ENCODE measurements at places on chromosomes 13 and 19. TPM values are rescaled to one million over a fixed set of nuclear protein-coding genes. Genes with fewer than 3 reads are reported as not detected.

Gene SCAF1
- 75.5 TPM for total RNA-seq

Gene IGFL3
- total RNA-seq = not detected

Gene MKNK2
- 179 TPM for total RNA-seq

Gene FFAR1
- total RNA-seq = not detected

Gene ZNF728
- total RNA-seq = 0.67 TPM

GRCh38 chr13:72599178-72599743, 128.2 kb downstream of the MZT1 start:
- DNase-seq = no peak
- no peaks in the 10 kb centered on the region for H3K36me3 ChIP-seq
- H3K27me3 ChIP-seq = no peaks in the 10 kb centered on the region
- H3K4me1 ChIP-seq = no peaks in the 10 kb centered on the region
- H3K4me3 ChIP-seq = no peak overlapping the region

GRCh38 chr13:93326234-93326811, 99.7 kb downstream of the GPC6 start:
- H3K27me3 ChIP-seq = no peaks in the 10 kb centered on the region
- H3K27ac ChIP-seq = no peak overlapping the region
- no peaks in the 10 kb centered on the region for H3K36me3 ChIP-seq
- H3K4me3 ChIP-seq = no peak overlapping the region

DNA sequence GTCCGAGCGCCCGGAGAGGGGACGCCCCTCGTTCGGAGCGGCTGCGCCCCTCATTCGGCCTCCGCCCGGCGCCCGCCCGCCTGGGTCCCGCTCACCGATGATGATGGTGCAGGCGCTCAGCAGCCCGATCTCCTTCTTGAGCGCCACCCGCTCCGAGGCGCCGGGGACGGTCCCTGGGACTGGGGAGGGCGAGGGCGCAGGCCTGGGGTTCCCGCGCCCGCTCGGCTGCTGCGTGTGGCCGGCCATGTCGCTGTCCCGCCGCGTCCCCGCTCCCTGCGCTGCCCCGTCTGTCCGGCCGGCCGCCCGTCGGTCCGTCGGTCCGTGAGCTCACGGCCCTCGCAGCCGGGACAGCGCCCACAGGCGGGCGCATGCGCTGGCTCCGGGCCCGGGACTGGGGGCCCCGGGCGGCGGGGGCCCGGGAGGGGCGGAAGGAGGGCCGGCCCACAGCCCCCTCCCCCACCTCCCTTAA, at the start of gene SLC7A10:
Gene SLC7A10 (minus strand): TSS at position 393 of the 469 bp plus-strand sequence. CDS start 147 bp downstream, at position 246.
- no peak within 1 kb of the TSS for H3K27ac ChIP-seq
- H3K27me3 ChIP-seq = peaks cover 15% of the 10 kb centered on the region
- no peak within 1 kb of the TSS for H3K4me3 ChIP-seq
- H3K36me3 ChIP-seq = no peaks in the 10 kb centered on the region
- no peak for DNase-seq

GRCh38 chr13:91238036-91238435, 109.5 kb upstream of the MIR17HG start:
- no peaks in the 10 kb centered on the region for H3K4me1 ChIP-seq
- H3K36me3 ChIP-seq = no peaks in the 10 kb centered on the region
- no peak overlapping the region for H3K27ac ChIP-seq
- no peak overlapping the region for H3K4me3 ChIP-seq

- no peak overlapping the region for H3K4me3 ChIP-seq
- no peak overlapping the region for H3K27ac ChIP-seq
- no peaks in the 10 kb centered on the region for H3K36me3 ChIP-seq
- H3K27me3 ChIP-seq = no peaks in the 10 kb centered on the region
- no peaks in the 10 kb centered on the region for H3K4me1 ChIP-seq
These were observed 587.3 kb downstream of the EFNB2 start for GRCh38 chr13:105948143-105948542.

- peaks cover 10% of the 10 kb centered on the region for H3K36me3 ChIP-seq
- H3K4me3 ChIP-seq = no peak overlapping the region
- H3K4me1 ChIP-seq = no peaks in the 10 kb centered on the region
- DNase-seq = no peak
- no peak overlapping the region for H3K27ac ChIP-seq
These were observed 14.5 kb downstream of the ZNF426 start for GRCh38 chr19:9523885-9524474.

GRCh38 chr13:114087430-114087829, 45.0 kb downstream of the RASA3 start:
- DNase-seq = no peak
- no peaks in the 10 kb centered on the region for H3K4me1 ChIP-seq
- no peaks in the 10 kb centered on the region for H3K36me3 ChIP-seq
- H3K27me3 ChIP-seq = no peaks in the 10 kb centered on the region
- H3K27ac ChIP-seq = no peak overlapping the region

DNA sequence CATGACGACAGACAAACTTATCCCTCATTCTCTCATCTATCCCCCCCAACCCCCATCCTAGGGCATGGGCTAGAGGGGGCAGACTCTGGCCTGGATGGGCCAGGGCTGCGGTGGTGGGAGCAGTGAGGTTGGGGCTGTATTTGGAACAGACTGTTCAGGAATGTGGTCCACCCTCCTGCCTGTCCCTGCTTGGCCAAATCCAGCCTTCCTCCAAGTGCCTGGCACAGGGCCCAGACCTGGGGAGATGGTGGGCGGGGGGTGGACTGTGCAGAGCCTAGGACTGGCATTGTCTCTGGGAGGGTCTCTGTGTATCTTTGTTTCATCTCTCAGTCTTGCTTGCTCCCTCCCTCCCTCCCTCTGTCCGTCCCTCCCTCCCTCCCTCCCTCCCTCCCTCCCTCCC, 14.2 kb downstream of the EGLN2 start:
- no peak overlapping the region for H3K4me3 ChIP-seq
- no peak for DNase-seq
- no peaks in the 10 kb centered on the region for H3K27me3 ChIP-seq
- no peak overlapping the region for H3K27ac ChIP-seq
- peaks cover 19% of the 10 kb centered on the region for H3K4me1 ChIP-seq
- H3K36me3 ChIP-seq = peaks cover 15% of the 10 kb centered on the region

DNA sequence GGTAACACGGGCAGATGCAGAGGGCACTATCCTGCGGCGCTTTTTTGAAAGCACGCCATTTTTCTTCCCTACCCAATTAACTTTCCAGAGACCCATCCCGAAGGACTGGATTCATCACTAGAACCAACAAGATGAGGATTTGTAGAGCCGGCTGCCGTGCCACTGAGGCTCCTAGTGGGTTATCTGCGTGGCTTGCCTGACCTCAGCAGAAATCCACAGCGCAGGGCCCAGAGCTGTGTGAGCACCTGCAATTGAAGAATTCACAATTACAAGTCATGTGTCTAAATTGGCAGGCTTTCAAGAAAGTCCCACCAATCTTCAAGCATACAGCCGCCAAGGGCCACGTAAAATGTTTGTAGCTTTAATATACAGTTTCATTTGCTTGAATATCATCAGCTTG, 75.5 kb downstream of the ALOX5AP start:
- no peaks in the 10 kb centered on the region for H3K4me1 ChIP-seq
- H3K27me3 ChIP-seq = peaks cover 24% of the 10 kb centered on the region
- no peak for DNase-seq
- no peak overlapping the region for H3K4me3 ChIP-seq
- H3K36me3 ChIP-seq = no peaks in the 10 kb centered on the region

GRCh38 chr19:33631609-33631973, 9.8 kb downstream of the CHST8 start:
- no peaks in the 10 kb centered on the region for H3K4me1 ChIP-seq
- H3K4me3 ChIP-seq = no peak overlapping the region
- no peaks in the 10 kb centered on the region for H3K36me3 ChIP-seq
- no peak overlapping the region for H3K27ac ChIP-seq
- DNase-seq = no peak

GRCh38 chr19:964761-965694, 19.1 kb upstream of the WDR18 start:
- H3K27ac ChIP-seq = no peak overlapping the region
- peaks cover 80% of the 10 kb centered on the region for H3K36me3 ChIP-seq
- H3K4me1 ChIP-seq = peaks cover 29% of the 10 kb centered on the region
- H3K4me3 ChIP-seq = no peak overlapping the region

Measured in K562 (cell line).